G401 (cell line): ENCODE measurements at places on chromosomes 7 and 10.
A peak's percentile ranks its signal among the peaks of the same experiment; 100 is the strongest.

GRCh38 chr10:93515071-93516005, 18.9 kb downstream of the CEP55 start:
- DNase-seq = no peak

DNA sequence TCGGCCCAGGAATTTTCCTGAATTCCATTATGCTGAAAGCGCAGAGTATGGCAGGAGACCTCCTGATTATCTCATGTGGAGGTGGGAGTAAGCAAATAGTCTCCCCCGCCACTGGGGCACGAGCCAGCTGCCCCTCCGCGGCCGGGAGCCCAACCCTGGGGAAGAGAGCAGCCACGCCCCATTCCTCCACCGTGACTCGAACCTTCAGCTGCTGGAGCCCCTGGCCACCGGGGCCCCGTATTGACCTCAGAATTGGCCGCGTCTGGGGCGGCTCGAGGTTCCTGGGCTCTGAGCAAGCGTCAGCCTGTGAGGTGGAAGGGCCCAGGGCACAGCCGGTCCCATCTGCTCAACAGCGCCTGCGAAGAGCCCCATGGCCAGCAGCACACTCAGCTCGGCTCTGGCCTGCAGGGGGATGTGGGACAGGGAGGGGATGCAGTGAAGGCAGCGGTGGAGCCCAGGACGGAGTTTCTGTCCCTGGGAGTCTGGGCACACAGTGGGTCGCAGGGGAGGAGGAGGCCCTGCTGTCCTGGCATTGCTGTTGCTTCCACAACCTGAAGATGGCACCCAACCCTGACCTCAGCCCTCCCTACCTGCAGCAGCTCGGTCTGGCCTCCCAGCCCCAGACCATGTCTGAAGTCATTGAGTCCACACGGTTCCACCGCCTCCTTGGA, 97.8 kb downstream of the CHST15 start:
- peak; percentile 50 for DNase-seq

DNA sequence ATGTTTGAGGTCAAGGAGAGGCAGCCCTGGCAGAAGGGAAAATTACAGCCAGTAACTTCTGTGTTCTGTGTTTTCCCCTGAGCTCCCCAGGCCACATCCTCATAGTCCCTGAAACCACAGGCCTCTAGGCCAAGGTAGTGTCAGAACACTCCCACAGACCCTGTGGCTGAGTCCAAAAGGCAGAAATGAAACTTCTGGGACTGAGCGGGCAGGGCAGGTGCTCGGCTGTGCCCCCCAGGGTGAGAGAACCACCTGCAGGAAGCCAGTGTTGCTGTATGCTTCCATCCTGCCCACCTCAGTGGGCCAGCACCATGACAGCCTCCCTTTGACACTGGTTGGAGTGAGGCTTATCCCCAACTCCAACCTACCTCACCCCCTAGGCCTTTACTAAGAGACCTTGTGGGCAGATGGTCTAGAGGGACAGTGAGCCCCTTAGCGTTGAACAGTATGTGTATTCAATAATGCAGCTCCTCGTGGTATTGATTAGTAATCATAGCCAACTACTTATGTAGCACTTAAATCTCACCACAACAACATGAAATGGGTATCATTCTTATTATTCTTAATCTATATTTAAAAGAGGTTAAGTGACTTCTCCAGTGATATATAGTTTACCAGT, 30.3 kb downstream of the PIK3CG start:
- DNase-seq = no peak

- DNase-seq = no peak
Measured at GRCh38 chr10:82813856-82814255, 938.9 kb downstream of the NRG3 start.

GRCh38 chr7:142597547-142597946, 151.7 kb upstream of the PRSS1 start:
- no peak for DNase-seq

- DNase-seq = no peak
Measured at GRCh38 chr10:110042181-110042580, 34.4 kb downstream of the ADD3 start.
